ENCODE measurements at places on chromosomes 5 and 9.

DNA sequence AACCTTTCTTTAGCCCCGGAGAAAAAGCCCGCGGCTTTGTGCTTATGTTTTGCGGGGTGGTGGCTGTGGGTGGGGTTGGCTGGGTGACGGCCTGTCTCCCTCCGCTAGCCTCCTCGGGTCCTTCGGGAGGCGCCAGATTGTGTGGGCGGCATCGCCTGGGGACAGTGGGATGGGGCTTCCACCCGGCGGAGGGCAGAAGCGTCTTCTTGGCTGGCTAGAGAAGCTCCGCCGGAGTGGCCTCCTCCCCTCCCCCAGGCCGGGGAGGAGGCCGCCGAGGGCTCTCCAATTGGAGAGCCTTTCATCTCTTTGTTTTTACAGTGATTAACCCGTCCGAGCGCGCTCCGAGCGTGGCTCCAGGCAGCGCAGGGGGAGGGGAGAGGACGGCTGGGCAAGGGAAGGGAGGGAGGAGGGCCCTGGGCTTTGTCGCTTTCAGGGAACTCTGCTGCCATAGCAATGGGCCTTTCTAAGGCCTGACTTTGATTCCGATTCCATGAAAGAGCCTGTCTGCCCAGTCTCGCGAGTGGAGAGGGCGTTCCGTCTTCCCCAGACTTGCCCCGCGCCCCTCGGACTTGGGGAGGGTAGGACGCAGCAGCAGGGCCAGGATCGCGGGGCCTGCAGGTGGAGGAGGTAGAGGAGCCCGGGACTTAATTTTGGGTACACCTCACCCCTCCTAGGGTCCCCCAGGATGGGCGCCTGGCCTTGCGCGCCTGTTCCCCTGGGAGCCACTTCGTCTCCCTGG lies 36.7 kb upstream of the TIFAB start:
- no peak for DNase-seq

DNA sequence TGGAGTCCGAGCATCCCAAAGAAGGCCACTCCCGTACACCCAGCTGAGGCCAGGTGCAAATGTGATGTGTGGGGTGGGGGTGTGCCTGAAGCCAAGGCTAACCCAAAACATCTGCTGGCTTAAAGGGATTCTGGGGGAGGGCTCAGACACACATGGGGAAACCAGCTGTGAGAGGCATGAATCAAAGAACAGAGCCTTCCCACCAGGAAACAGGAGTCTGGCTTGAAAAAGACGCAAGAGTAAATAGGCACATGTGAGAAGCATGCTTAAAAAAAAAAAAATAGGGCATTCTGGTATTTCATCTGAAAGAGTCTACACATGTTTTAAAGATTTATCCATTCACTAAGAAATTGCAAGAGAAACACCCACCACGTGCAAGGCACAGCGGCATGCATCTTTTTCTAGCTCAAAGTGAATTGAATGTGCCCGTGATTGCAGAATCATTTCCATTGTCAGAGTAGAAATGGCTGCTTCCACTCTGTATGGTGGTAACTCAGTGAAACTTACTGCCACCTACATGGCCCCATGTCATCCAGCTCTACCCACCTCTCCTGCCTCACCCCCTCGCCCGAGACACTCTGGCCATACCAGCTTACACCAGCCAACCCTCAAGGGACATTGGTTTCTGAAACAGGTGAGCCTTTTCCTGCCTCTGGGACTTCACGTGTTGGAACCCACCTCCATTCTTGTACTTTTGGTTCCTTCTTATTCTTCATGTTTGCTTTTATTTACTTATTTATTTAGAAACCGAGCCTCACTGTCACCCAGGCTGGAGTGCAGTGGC lies 71.5 kb downstream of the SEMA5A start:
- DNase-seq, result no peak

DNA sequence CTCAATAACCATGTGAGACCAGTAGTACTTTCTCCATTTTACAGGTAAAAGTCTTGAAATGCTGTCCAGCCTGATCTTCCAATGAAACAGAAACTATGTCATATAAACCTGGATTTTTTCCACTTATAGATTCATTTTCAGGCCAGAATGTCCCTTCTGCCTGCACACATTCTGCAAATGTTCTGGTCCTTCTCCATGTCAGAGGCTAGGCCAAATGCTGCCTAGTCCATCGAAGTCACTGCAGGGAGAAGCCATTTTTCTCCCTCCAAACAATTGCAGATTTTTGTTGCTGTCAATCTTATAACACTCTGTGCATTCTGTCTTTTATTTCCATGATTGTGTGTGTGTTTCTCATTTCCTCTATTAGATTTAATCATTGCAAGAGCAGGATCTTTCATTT lies 59.4 kb downstream of the ALDH1A1 start:
- DNase-seq, result no peak

DNA sequence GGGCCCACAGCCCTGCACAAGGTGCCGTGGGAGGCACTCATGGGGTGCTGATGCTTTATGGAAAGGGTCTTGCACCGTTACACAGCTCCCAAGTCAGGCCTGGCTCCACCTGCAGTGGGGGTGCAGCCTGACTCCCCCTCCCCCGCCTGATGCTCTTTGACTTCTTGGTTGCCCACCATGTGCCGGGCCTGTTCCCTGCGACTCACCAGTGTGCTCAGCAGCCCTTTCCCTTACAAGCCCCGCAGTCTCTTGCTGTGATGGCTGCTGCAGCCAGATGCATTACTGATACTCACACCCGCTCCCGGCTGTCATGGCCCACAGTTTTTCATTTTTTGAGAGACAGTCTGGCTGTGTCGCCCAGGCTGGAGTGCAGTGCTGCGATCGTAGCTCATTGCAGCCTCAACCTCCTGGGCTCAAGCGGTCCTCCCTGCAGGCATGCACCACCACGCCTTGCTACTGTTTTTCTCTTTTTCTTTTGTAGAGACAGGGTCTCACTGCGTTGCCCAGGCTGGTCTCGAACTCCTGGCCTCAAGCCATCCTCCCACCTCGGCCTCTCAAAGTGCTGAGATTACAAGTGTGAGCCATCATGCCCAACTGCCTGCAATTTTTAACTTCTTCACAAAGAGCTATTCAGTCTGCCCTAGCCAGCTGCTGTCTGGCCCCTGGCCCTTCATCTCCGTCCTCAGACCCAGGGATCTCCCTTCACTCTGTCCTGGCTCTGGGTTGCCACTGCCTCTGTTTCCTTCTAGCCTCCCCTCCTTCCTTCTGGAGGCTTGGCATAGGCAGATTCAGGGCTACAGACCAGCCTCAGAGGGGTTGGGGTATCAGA lies 109.5 kb downstream of the RXRA start:
- DNase-seq, result no peak

DNA sequence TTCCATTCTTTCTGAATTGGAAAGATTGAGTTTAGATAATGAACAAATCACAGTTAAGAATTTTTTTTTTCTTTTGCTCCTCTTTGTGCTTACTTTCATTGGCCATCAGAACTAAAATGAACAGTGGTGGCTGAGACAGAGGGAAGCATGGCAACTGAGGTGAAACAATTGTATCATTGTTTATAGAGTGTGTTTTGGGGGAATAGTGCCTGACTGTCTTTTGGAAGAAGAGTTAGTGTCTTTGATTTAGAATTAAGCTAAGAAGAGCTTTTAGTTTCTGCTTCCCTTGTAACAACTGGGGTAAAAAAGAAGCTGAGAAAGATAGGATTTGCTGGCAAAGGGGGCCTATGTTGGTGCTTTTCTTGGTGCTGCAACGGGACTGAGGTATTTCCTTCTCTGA lies 24.0 kb downstream of the HSD17B4 start:
- no peak for DNase-seq

Data from activated naive CD4-positive, alpha-beta T cell (primary cell).